ENCODE measurements at places on chromosomes 6 and 20. TPM values are rescaled to one million over a fixed set of nuclear protein-coding genes. Genes with fewer than 3 reads are reported as not detected.

GRCh38 chr20:36243726-36244125, 7.4 kb downstream of the AAR2 start:
- no peak overlapping the region for H3K27ac ChIP-seq
- H3K36me3 ChIP-seq = peaks cover 89% of the 10 kb centered on the region
- DNase-seq = no peak
- H3K27me3 ChIP-seq = no peaks in the 10 kb centered on the region

GRCh38 chr6:33974471-33974870, 170.7 kb upstream of the MLN start:
- DNase-seq = no peak
- H3K4me1 ChIP-seq = no peaks in the 10 kb centered on the region
- H3K27ac ChIP-seq = no peak overlapping the region
- no peaks in the 10 kb centered on the region for H3K36me3 ChIP-seq

DNA sequence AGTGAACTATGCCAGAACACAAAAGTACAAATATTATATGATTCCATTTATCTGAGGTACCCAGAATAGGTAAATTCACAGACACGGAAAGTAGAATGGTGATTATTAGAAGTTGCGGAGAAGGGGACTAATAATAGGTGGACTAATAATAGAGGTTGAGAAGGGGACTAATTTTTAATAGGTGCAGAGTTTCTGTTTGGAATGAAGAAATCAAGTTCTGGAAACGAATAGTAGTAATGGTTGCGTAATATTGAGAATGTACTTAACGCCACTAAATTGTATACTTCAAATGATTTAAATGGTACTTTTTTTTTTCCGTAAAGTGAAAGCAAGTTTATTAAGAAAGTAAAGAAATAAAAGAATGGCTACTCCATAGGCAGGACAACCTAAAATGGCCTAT, 33.2 kb downstream of the B4GALT5 start:
- peaks cover 89% of the 10 kb centered on the region for H3K4me1 ChIP-seq
- peaks cover 13% of the 10 kb centered on the region for H3K36me3 ChIP-seq
- no peak for DNase-seq
- no peak overlapping the region for H3K4me3 ChIP-seq
- H3K27ac ChIP-seq = peak overlapping the region; percentile 1

GRCh38 chr6:127516662-127517273, 2.4 kb downstream of the MTCL3 start:
- no peak overlapping the region for H3K27ac ChIP-seq
- DNase-seq = peak; percentile 23
- H3K4me1 ChIP-seq = peaks cover 5% of the 10 kb centered on the region
- H3K36me3 ChIP-seq = no peaks in the 10 kb centered on the region
- peak overlapping the region; percentile 28 for H3K4me3 ChIP-seq

GRCh38 chr6:8831366-8832152, 396.2 kb upstream of the SLC35B3 start:
- no peaks in the 10 kb centered on the region for H3K36me3 ChIP-seq
- H3K27me3 ChIP-seq = no peaks in the 10 kb centered on the region
- no peak overlapping the region for H3K27ac ChIP-seq
- DNase-seq = no peak
- no peak overlapping the region for H3K4me3 ChIP-seq

GRCh38 chr20:63782521-63782971, 43.0 kb downstream of the SLC2A4RG start:
- peaks cover 21% of the 10 kb centered on the region for H3K4me1 ChIP-seq
- H3K27ac ChIP-seq = no peak overlapping the region
- DNase-seq = no peak
- no peaks in the 10 kb centered on the region for H3K27me3 ChIP-seq
- H3K36me3 ChIP-seq = no peaks in the 10 kb centered on the region

- H3K36me3 ChIP-seq = no peaks in the 10 kb centered on the region
- no peak overlapping the region for H3K27ac ChIP-seq
- H3K4me1 ChIP-seq = no peaks in the 10 kb centered on the region
- H3K27me3 ChIP-seq = no peaks in the 10 kb centered on the region
- DNase-seq = no peak
Measured at GRCh38 chr6:5695260-5696245, 311.2 kb downstream of the NRN1 start.

DNA sequence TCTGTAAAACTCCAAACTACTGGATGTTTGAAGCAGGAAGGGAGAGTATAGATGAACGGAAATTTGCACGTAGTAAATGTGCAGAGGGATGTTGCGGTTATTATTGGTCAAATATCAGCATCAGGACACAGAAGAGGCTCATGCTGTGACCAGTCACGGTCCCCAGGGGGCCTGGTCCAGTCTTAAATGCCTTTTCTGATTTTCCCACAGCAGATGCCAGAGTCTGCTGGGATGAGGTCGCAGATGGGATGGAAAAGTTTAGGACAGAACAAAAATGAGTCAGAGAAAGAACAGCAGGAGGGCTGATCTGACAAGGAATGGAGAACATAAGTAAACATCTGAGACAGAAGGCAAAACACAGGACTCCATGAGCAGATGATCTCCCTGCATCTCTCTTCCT, 11.7 kb upstream of the SIRPG start:
- H3K36me3 ChIP-seq = no peaks in the 10 kb centered on the region
- H3K27me3 ChIP-seq = peaks cover 25% of the 10 kb centered on the region
- no peaks in the 10 kb centered on the region for H3K4me1 ChIP-seq
- no peak for DNase-seq
- H3K27ac ChIP-seq = no peak overlapping the region
- no peak overlapping the region for H3K4me3 ChIP-seq

DNA sequence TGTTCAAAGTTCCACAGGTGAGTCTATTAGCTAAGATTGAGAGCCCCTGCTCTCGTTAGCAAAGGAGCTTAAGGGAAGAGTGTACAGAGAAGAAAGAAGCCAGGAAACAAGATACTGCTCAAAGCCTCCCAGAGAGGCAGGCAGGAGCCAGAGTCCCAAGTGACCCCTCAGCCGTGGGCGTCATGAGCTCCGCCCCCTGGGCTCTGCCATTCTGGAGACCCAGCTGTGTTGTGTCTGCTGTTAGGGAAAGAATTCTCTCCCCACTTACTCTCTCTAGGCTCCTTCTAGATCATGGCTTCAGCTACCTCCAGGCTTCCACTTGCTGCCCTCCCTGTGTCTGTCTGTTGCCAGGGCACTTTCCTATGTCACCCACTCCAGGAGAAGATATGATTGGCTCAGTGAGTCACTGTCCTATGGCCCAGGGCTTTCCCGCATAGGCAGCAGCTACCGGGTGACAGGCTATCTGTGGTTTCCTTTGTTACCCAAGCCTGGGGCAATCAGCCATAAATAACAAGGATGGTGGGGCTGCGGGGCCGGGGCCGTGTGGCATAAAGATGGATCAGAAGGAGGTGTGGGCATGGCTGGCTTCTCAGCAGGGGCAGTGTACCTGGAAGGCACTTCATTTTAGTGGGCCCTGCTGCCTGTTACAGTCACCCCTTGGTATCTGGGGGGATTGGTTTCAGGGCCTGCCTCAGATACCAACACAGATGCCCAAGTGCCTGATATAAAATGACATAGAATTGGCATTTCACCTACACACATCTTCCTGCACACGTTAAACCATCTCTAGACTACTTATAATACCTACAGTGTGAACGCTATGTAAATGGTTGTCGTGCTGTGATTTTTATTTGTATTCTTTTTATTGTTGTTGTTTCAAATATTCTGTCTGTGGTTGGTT, 118.9 kb downstream of the ARMC2 start:
- H3K36me3 ChIP-seq = no peaks in the 10 kb centered on the region
- no peaks in the 10 kb centered on the region for H3K27me3 ChIP-seq
- no peak overlapping the region for H3K27ac ChIP-seq
- H3K4me3 ChIP-seq = no peak overlapping the region
- peak; percentile 43 for DNase-seq
- peaks cover 36% of the 10 kb centered on the region for H3K4me1 ChIP-seq

GRCh38 chr20:18066421-18067333, 9.0 kb upstream of the OVOL2 start:
- H3K4me3 ChIP-seq = no peak overlapping the region
- H3K27me3 ChIP-seq = peaks cover 2% of the 10 kb centered on the region
- H3K27ac ChIP-seq = no peak overlapping the region
- H3K36me3 ChIP-seq = no peaks in the 10 kb centered on the region
- H3K4me1 ChIP-seq = no peaks in the 10 kb centered on the region
- peak; percentile 35 for DNase-seq

DNA sequence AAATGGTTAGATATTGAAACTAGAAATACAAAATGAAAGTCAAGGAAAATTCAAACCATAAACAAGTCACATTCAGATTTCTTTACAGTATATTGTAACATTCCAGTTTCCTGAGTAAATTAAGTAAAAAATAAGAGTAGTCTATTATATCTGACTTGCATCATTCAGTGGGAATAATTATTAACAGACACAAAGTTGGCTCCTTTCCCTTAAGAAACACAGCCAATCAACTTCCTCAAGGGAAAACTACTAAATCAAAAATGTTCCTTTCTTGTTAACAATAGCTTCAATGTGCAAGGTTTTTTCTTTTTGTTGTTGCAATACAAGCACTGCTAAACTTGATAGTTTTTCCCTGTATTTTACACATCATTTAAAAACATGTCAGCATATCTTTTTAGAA, 33.2 kb downstream of the DNAAF9 start:
- peaks cover 12% of the 10 kb centered on the region for H3K4me1 ChIP-seq
- H3K36me3 ChIP-seq = peaks cover 55% of the 10 kb centered on the region
- no peaks in the 10 kb centered on the region for H3K27me3 ChIP-seq

GRCh38 chr20:20446001-20446400, 78.1 kb downstream of the INSM1 start:
- H3K27me3 ChIP-seq = no peaks in the 10 kb centered on the region
- peaks cover 7% of the 10 kb centered on the region for H3K4me1 ChIP-seq
- DNase-seq = no peak
- no peak overlapping the region for H3K4me3 ChIP-seq
- no peaks in the 10 kb centered on the region for H3K36me3 ChIP-seq

DNA sequence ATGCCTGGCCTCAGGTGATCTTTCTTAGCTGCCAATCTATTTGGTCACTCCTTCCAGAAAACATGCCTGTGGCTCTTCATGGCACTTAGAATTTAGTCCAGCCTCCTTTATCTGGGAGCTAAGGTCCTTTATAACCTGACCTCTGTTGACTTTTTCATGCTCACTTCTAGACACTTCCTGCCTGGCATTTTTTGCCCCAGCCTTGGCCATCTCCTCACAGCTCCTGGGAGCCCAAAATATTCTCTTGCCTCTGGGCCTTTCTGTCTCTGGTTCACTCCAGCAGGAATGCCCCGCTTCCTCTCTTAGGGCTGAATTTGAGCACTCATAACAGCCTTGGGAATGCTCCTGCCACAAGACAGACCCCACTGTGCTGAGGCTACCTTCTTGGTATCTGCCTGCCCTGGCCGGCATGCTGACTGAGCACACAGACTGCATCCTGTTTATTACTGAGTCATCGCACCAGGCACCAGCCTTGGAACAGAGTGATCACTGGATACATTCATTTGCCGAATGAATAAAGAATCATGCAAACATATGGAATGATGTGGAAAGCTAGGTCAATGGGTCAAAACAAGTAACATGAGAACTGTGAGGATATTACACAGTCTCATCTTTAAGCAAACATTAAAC, 5.8 kb upstream of the EEF1E1 start:
- no peaks in the 10 kb centered on the region for H3K27me3 ChIP-seq
- no peak overlapping the region for H3K4me3 ChIP-seq
- H3K27ac ChIP-seq = peak overlapping the region; percentile 49
- H3K4me1 ChIP-seq = peaks cover 48% of the 10 kb centered on the region
- peak; percentile 93 for DNase-seq

GRCh38 chr20:61030130-61030529, 221.9 kb upstream of the CDH4 start:
- no peaks in the 10 kb centered on the region for H3K4me1 ChIP-seq
- H3K27me3 ChIP-seq = no peaks in the 10 kb centered on the region
- no peak for DNase-seq
- no peak overlapping the region for H3K27ac ChIP-seq
- no peaks in the 10 kb centered on the region for H3K36me3 ChIP-seq
- H3K4me3 ChIP-seq = no peak overlapping the region

GRCh38 chr6:70844301-70844700, 112.6 kb downstream of the B3GAT2 start:
- H3K4me1 ChIP-seq = peaks cover 22% of the 10 kb centered on the region
- DNase-seq = no peak
- H3K27ac ChIP-seq = no peak overlapping the region
- H3K36me3 ChIP-seq = no peaks in the 10 kb centered on the region
- H3K27me3 ChIP-seq = no peaks in the 10 kb centered on the region
- H3K4me3 ChIP-seq = no peak overlapping the region

DNA sequence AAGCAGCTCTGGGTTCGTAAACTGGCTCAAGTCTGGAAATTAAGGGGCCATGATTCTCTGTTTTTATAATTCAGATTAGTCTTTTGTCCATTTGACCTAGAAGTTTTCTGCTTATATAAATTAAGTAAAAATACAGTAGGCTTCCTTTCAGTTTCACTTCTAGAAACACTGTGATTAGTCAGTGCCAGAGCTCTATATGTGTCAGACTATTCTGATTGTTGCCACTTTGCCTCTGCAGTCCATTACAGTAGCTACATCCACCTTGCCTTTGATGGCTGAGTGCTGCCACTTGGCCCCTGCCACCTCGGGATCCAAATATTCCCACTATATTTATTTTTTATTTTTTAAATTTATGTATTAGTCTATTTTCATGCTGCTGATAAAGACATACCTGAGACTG, 7.9 kb downstream of the ZC2HC1B start:
- H3K27me3 ChIP-seq = no peaks in the 10 kb centered on the region
- 0 out of 2 replicates have a peak, but pooled peaks cover 6% of the 10 kb centered on the region for H3K4me1 ChIP-seq
- H3K27ac ChIP-seq = no peak overlapping the region
- no peak overlapping the region for H3K4me3 ChIP-seq
- no peak for DNase-seq

DNA sequence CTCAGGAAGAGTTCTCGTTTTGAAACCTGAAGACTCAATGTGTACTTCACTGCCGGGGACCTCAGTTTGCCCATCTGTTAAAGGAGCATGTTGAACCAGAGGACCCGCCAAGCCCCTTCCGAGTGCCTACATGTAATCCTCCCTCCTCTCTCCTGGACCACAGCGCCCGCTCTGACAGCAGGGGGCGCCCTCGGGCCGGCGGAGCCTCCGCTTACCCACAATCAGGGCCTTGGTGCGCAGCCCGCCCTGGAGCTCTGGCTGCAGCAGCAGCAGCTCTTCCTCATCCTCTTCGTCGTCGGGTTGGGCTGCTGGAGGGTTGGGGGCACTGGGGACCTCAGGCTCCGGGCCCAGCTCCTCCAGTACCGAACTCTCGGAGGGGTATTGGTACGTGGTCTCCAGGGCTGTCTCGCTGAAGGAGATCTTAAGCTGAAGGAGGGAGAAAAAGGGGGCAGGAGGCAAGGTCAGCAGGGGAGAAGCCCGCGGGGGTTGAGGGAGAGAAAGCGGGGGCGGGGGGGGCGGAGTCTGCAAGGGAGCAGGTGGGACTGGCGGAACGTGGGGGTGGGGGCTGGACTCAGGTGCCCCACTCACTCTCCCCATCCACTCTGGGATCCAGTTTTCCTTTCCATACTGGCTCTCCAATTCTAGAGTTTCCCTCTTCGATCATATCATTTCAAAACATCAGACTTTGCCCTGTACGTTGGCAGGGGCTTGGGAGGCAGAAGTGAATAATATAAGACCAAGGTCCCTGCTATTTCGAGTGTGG, 6.3 kb upstream of the DHX16 start:
- peak overlapping the region; percentile 43 for H3K4me3 ChIP-seq
- H3K4me1 ChIP-seq = peaks cover 41% of the 10 kb centered on the region
- H3K27me3 ChIP-seq = no peaks in the 10 kb centered on the region
- peak; percentile 83 for DNase-seq
- peak overlapping the region; percentile 32 for H3K27ac ChIP-seq

Gene CPXM1
- total RNA-seq = not detected

Gene ARMH2
- not detected for total RNA-seq

Gene DDX43
- total RNA-seq = not detected

Gene FOXF2
- not detected for total RNA-seq

Gene C6orf47
- 15.5 TPM for total RNA-seq

Gene ECT2L
- not detected for total RNA-seq

Gene SCGN
- 29.0 TPM for total RNA-seq

Gene GTSF1L
- total RNA-seq = not detected

Gene CLDN20
- not detected for total RNA-seq

Gene GOPC
- 54.3 TPM for total RNA-seq

Gene ENPP1
- total RNA-seq = 56.5 TPM

Gene SLC22A7
- 22.6 TPM for total RNA-seq

Data from HepG2 (cell line).